Activated naive CD8-positive, alpha-beta T cell treated with anti-CD3 and anti-CD28 coated beads for 36 hours (primary cell): ENCODE measurements at places on chromosomes 16 and 17. TPM values are rescaled to one million over a fixed set of nuclear protein-coding genes. Genes with fewer than 3 reads are reported as not detected.

The EFNB3 gene
- not detected for total RNA-seq

The SLC22A31 gene
- total RNA-seq: not detected

GRCh38 chr17:47693731-47694580 is at the start of gene TBKBP1:
Gene TBKBP1 (plus strand): TSS chr17:47694161. CDS start chr17:47696113, 1,952 bp downstream.
- peak within 1 kb of the TSS; percentile 87 for H3K27ac ChIP-seq
- DNase-seq: peak; percentile 59
- H3K27me3 ChIP-seq: no peaks in the 10 kb centered on the region
- peak within 1 kb of the TSS; percentile 84 for H3K4me3 ChIP-seq

The TBC1D3E gene
- total RNA-seq: not detected

DNA sequence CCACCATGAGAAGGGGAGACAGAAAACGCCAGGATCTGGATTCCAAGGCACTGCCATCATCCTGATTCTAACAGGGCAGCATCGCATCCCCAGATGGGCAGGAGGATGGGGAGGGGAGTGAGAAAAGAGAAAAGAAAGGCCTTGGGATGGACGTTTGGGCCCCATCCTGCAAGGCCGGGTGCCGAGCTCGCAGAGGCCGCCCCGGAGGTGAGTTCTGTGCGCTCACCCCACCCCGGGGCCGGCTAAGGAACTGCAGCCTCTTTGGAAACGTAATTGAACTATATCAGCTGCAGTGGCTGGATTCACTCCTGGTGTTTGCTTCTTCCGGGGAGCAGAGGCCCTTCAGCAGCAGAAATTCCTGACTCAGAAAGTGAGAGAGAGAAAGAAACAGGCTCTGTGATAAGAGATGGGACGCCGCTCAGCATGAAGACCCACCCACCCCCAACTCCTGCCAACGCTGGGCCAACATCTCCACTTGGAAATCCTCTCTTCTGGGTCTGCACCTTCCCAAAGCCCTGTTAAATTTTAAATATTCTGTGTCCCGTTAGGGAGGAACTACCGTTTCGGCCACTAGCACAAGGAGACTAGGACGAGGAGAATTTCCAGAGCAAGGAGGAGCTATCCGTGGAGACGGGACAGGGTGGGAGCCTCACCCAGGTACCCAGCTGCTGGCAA is 8.5 kb upstream of the SSTR2 start:
- H3K27me3 ChIP-seq: peaks cover 22% of the 10 kb centered on the region
- H3K4me3 ChIP-seq: no peak overlapping the region
- peaks cover 10% of the 10 kb centered on the region for H3K4me1 ChIP-seq
- DNase-seq: peak; percentile 61
- no peak overlapping the region for H3K27ac ChIP-seq

The ATAD5 gene
- 32.1 TPM for total RNA-seq

GRCh38 chr17:14150619-14151018 is 81.3 kb downstream of the COX10 start:
- H3K4me1 ChIP-seq: peaks cover 14% of the 10 kb centered on the region
- H3K27ac ChIP-seq: no peak overlapping the region
- H3K27me3 ChIP-seq: no peaks in the 10 kb centered on the region
- peaks cover 34% of the 10 kb centered on the region for H3K36me3 ChIP-seq
